ENCODE measurements at places on chromosomes 7 and 10.

DNA sequence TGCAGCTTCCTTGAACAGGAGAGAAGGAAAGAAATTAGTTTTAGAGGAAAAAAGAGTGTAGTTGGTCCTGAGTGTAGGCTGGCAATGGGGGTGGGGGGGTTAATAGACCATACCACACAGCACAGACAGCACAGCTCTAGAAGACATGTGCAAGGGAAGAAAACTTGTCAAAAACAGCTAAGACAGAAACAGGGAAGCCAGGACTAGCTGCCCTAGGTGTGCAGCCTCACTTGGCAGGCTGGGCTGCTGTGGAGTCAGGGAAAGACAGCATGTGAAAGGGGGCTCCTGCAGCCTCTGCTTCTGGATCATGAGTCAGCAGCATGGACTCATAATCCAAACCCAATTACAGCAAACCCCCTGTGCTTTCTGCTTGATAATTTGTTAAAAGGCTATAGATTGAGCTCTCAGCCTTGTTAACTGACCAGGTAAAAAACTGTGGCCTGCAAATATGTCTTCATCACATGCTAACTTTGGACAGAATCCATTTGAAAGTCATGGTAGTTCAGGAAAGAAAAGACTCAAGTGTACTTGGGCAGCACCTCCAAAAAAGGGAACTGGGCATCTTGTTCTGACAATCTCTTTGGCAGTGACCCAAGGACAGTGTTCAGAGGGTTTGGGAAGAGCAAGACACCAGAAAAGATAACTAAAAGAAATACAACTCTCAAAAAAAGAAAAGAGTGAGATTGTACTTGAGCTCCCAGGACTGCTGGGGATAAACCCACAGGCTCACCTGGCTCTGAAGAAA is 142.2 kb upstream of the VWC2 start:
- no peak for DNase-seq

- no peak for DNase-seq
Observed at GRCh38 chr7:46440186-46440585, 519.1 kb upstream of the IGFBP3 start.

- no peak for DNase-seq
Observed at GRCh38 chr10:75722609-75723008, 291.2 kb downstream of the LRMDA start.

DNA sequence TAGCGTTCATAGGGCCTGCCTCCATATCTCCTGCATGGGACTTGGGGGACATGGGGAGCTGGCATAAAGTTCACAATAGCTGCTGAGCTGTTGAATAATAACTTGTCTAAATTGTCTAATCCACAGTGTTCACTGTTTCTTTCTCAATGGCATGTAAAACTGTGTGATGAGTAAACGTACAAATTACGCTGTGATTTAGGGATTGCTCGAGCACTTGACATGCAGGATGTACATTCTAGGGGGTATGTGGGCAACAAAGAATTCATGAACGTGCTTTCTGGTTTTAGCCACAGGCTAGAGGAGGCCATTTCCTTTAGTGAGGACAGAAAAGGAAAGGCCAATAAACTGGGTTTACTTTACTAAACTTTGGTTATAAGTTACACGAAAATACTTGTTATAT is 534.2 kb upstream of the ZWINT start:
- DNase-seq, result no peak

DNA sequence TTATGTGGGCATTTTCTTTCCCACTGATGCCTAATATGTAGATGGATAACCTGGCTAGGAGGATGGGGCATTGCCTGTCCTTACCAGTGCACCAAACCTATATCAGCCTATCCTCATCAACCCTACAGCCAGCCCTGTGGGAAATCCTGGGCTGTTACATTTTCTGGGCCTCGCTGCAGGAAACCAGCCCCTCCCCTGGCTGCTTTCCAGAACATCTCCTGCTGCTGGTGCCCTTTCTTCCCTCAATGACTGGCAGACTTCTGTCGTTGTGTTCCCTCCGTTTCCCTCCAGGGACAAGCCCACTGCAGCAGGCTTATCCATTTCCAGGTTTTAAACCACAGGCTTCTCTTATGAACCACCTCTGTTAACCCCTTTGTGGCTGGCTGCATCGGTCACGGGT is 486.1 kb upstream of the COBL start:
- DNase-seq, result no peak

DNA sequence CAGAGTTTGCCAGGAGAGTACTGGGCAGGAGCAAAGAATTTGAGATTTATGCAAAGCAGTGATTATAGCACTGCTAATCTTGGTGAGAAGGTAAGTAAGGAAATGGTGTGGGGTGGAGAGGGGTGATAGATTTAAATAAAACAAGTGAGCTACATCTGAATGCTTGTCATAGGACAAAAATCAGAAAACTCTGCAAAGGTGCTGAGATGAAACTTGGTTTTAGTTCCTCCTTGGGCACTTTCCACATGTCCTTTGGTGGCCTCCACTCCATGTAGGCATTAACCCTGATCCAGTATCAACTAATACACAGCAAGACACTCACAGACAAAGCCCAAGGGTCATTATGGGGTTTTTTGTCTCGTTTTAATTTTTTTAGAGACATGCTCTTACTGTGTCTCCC is 25.7 kb upstream of the FAM107B start:
- no peak for DNase-seq

GRCh38 chr7:112116894-112117293 is 89.3 kb downstream of the DOCK4 start:
- no peak for DNase-seq

Measured in stimulated activated CD4-positive, alpha-beta T cell treated with anti-CD3 and anti-CD28 coated beads, TNF-alpha, amount 100 ng/mL, for 24 hours (primary cell).